ENCODE measurements at places on chromosomes 13 and 19. TPM values are rescaled to one million over a fixed set of nuclear protein-coding genes. Genes with fewer than 3 reads are reported as not detected.

Gene YJEFN3
- 0.22 TPM for total RNA-seq

- H3K4me3 ChIP-seq, result peak overlapping the region; percentile 81
- no peaks in the 10 kb centered on the region for H3K36me3 ChIP-seq
- H3K27me3 ChIP-seq, result no peaks in the 10 kb centered on the region
- H3K4me1 ChIP-seq, result peaks cover 8% of the 10 kb centered on the region
Observed at GRCh38 chr19:1650650-1651567, 1.5 kb downstream of the TCF3 start.

GRCh38 chr19:366951-367350 lies 22.4 kb upstream of the MIER2 start:
- no peaks in the 10 kb centered on the region for H3K36me3 ChIP-seq
- no peak overlapping the region for H3K27ac ChIP-seq
- peaks cover 62% of the 10 kb centered on the region for H3K27me3 ChIP-seq
- no peak overlapping the region for H3K4me3 ChIP-seq
- no peak for DNase-seq

Gene LGALS4
- total RNA-seq, result not detected

DNA sequence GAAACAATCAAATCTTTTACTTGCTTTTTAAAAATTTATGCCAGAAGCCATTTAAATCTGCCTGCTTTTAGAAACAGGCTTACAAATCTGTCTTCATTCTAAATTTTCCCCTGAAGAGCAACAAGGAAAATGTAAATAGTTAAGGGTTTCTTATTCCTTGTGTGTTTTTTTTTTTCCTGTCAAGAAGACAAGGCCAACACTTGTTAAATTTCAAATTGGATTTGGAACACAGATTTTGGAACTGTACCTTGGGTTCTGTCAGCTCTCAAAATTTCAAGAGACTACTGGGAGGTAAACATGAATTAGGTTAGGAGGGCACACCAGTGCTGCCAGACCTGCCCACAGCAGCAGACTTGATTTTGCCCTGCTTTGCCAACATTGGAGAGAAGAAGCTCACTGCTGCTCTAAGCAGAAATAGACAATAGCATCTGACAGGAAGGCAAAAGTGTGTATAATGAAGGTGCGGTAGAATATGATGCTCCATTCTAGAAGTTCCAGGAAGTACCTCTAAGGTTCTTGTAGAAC lies 121.7 kb downstream of the NHLRC3 start:
- H3K4me3 ChIP-seq, result no peak overlapping the region
- H3K36me3 ChIP-seq, result no peaks in the 10 kb centered on the region
- no peak for DNase-seq
- no peak overlapping the region for H3K27ac ChIP-seq
- no peaks in the 10 kb centered on the region for H3K4me1 ChIP-seq
- H3K27me3 ChIP-seq, result no peaks in the 10 kb centered on the region

GRCh38 chr13:49864509-49864908 lies 71.6 kb downstream of the SPRYD7 start:
- no peaks in the 10 kb centered on the region for H3K36me3 ChIP-seq
- H3K4me1 ChIP-seq, result no peaks in the 10 kb centered on the region
- H3K27ac ChIP-seq, result no peak overlapping the region
- H3K4me3 ChIP-seq, result no peak overlapping the region
- H3K27me3 ChIP-seq, result no peaks in the 10 kb centered on the region

GRCh38 chr19:2415281-2415972 lies 12.0 kb downstream of the TIMM13 start:
- peaks cover 4% of the 10 kb centered on the region for H3K27me3 ChIP-seq
- H3K27ac ChIP-seq, result no peak overlapping the region
- no peak overlapping the region for H3K4me3 ChIP-seq
- no peaks in the 10 kb centered on the region for H3K4me1 ChIP-seq

Gene TEX101
- 3.4 TPM for total RNA-seq

Gene CGB8
- not detected for total RNA-seq

Gene PCDH17
- total RNA-seq, result 3.8 TPM

GRCh38 chr19:35741203-35741515 lies 1.1 kb downstream of the IGFLR1 start:
- H3K36me3 ChIP-seq, result peaks cover 44% of the 10 kb centered on the region
- peak overlapping the region; percentile 69 for H3K27ac ChIP-seq
- H3K4me1 ChIP-seq, result peaks cover 59% of the 10 kb centered on the region
- no peaks in the 10 kb centered on the region for H3K27me3 ChIP-seq
